ENCODE measurements at places on chromosomes 7 and 10.

DNA sequence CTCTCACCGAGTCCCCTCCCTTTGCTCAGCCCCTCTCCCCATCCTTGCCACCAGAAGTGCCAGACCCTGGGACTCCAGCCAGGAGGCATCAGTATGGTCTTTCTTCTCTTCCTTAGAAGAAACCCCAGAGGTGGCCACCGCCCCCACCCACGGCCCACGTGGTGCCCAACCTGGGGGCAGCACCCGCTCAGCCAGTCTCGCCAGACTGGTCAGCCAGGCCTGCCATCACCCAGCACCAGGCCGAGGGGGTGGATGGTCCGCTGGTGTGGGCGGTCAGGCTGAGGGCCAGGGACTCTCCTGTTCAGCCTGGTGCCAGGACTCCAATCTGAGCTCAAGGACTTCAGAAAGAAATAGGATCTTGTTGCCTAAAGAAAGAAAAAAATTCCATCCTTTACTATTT is 5.8 kb upstream of the CLDN4 start:
- DNase-seq, result no peak

DNA sequence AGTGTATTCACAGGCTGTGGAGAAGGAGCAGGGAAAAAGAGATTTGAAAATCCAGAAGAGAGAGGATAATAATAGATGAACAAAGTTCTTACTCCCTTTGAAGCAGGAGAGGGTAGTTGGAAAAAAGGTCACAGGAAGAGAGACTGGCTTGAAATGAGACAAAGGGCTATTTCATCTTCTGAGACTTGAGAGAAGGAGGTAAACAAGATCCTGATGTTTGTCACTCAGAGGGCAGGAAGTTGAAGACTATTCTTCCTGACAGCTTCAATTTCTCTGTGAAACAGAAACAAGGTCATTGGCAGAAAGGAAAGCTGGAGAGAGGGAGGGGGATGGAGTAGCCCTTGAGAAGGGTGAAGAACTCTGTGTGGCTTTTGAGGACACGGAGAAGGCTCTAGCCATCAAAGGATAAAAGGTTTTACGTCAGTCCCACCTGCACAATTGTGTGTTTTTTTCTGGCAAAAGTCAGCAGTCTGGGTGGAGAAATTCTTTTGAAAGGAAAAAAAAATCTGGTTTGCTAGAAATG is 216.1 kb upstream of the STEAP4 start:
- no peak for DNase-seq

DNA sequence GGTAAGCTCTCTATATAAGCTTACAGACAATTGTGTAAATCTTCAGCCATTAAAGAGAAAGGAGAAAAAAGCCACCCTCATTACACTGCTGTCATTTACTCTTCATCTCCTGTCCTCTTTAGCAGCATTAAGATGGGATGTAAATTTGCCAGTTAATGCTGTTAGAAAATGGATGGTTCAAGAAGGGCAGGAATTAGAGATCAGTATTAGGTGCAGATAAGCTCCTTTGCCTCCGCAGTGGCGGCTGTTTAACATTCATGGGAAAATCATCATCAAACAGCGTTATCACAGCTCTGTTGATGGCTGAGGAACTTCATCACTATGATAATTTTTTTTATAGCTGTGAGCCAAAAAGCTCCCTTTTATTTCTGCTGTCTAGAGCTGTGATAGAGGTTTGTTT is 61.8 kb upstream of the FAM204A start:
- DNase-seq, result no peak

- DNase-seq, result no peak
Observed at GRCh38 chr10:50523357-50523756, 100.4 kb downstream of the SGMS1 start.

- no peak for DNase-seq
Observed at GRCh38 chr10:36669615-36670352, 455.6 kb upstream of the ANKRD30A start.

GRCh38 chr7:50422858-50423257 is 27.3 kb downstream of the FIGNL1 start:
- no peak for DNase-seq

GRCh38 chr10:33189363-33189762 is 145.1 kb downstream of the NRP1 start:
- no peak for DNase-seq

GRCh38 chr10:117801691-117802090 is 245.1 kb downstream of the RAB11FIP2 start:
- DNase-seq, result no peak

GRCh38 chr10:124126145-124126982 is 33.0 kb upstream of the CHST15 start:
- no peak for DNase-seq

DNA sequence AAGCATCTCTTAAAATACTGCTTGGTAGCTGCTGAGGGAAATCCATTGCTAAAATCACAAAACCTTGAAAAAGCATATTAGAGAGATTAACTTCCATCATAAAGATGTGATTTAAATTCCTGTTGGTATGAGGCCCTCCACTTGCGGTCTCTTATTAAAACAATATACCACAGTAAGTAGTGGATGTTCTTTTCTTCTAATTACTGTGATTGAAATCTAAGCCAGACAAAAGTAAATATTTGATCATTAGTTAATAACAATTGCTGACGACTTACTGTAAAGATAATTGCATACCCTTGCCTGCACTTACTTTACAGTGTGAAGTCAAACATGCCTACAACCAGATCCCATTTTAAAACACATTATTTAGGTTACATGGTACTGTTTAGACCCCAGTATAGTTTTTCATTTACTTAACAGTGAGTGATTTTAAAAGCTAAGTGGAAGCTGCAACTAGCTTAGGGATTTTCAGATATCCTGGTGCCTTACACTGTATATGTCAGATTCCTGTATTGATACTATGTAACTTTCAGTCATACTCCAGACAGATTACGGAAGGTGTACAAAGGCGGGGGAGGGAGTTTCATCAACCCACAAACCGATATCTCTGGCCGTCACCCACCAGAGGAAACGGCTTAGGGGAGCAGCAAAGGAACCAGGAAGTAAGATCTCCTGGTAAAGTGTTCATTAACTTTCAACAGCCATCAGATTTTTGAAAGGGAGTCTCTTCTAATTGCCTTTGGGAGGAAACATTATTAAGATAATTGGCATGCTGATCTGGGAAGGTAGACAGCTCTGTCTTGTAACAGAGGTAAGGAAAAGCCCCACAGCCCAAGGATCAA is 986 bp downstream of the NRP1 start:
- peak; percentile 8 for DNase-seq

DNA sequence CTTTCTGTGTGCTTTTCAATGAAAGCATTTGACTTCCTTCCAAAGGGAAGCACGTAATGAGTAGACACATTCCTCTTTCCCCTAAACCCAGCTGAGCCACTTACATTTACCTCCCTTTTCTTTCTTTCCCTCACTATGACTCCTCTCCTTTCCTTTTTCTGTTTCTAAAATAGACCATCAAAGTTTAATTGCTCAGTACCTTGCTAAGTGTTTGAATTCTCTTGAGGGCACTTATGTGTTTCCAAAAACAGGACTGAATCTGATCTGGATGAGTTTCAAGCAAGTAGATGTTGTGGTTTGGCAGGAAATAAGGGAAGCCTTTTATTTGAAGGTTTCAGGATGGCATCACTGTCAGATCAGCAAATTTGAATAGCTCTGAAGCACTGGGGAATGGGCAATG is 396.2 kb downstream of the REEP3 start:
- no peak for DNase-seq

DNA sequence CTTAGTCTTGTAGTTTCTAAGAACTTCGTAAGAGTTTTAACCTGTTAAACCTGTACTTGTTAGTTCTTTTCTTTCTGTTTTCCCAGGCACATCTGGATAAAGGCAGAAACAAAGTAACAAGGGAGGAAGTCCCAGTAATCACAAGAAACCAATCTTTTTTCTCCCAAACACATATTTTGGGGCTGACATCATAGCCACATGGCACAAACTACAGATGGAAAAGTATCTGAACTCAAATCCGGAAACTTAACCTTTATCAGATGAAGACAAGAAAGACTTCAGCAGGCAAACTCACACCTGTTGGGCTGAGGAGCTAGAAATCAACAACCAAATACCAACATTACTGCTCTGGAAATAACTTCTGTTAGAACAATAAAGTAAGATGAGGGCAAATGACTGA is 67.1 kb downstream of the CUBN start:
- no peak for DNase-seq

GRCh38 chr10:119166564-119166963 is 1.1 kb upstream of the SFXN4 start:
- no peak for DNase-seq

DNA sequence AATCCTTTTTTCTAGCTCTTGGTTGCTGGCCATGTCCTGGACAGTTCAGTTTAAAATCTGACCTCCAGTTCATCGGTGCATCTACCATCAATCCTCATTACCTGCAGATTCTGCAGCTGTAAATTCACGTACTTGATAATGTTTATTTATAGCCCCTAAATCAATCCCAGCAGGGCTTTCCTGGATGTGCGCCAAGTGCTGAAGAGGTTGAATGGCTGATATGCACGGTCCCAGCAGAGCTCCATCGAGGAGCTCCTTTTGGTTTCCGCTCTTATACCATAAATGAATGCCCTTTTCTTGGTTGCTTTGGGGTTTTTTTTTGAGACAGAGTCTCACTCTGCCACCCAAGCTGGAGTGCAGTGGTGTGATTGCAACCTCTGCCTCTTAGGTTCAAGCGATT is 91.2 kb upstream of the CCZ1B start:
- DNase-seq, result no peak

DNA sequence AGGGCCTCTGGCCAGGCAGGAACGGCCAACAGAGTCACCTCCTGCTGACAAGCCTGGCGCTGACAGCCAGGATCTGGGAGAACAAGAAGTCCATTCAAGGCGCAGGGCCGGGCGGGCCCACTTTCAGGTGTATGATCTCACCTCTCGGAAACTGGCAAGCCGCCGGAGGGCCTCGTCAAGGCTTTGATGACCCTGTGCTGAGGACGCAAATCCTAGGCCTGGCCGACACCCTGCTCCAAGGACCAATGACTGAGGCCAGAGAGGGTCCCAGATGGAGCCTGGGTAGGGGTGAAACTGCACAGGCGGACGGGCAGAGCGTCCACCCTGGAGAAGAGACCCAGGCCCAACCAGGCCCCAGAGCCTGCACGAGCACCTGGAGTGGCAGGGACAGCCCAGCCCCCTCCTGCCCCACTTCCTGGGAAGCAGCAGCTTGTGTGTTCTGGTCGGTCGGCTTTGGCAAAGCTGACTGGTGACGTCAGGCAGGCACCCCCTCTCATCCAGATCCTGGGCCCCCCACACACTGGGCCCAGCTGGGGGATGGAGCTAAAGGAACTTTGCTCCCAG is 30.6 kb downstream of the MYL10 start:
- DNase-seq, result no peak

GRCh38 chr7:114026486-114027089 is 107.8 kb upstream of the PPP1R3A start:
- DNase-seq, result no peak

GRCh38 chr7:155351120-155351870 is 53.6 kb downstream of the INSIG1 start:
- no peak for DNase-seq

- no peak for DNase-seq
Observed at GRCh38 chr7:124497176-124497575, 268.4 kb downstream of the GPR37 start.

DNA sequence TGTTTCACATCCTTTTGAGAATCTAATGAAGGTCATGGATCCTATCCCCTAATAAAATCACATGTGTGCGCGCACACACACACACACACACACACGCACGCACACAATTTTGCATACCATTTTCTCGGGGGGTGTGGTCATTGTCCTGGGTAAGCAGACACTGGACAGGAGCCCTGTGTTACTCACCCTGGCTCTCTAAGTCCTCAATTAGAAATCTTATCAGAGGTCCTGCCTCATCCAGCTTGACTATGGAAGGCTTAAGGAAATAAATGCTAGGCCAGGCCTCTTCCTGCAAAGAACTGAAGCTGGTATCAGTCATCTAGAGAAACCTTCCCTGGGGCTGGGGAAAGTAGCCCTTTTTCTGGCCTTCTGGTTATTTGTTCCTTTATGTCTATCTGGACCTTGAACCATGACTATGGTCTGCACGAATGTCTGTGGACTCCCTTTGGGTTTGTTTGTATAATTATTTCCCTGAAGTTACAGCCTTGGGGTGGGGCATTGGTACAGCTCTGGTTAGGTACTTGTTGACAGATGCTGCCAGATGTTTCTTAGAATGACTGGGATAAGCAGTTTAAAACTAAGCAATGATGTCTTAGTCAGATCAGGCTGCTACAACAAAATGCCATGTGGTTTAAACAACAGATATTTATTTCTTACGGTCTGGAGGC is 208.5 kb downstream of the CCDC3 start:
- no peak for DNase-seq

DNA sequence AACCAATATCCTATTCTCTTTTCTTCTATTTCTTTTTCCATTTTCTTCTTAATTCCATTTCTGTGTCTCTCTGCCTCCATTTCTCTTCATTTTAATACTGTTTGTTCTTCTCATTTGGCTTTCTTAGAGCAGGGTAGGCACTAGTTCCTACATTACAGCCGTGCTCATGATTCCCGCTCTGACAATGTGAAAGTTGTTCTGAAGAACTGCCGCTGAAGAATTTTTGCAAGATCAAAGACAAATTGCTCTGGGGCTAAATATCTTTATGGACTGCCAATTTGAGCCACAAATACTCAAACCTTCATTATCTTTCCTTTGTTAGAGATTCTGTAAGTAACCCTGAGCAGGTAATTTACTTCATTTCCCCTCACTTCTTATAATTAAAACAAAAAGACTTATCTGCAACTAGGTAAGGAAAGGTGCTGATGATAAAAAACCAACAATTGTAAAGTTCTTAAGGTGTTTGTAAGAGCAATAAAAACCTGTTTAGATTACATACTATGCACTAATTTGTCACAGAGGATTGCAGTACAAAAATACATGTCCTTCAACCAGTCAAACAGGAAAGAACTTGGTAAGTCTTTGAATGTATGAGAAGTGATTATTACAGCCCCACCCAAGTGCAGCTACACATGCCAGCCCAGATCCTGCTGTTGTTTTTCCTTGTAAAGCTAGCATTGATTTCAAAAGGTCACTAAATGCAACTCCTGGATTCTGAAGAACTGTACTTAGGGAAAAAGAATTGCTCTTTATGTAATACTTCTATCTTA is 127.5 kb downstream of the COL28A1 start:
- no peak for DNase-seq

GRCh38 chr7:38413784-38414183 is 140.3 kb upstream of the TARP start:
- no peak for DNase-seq

- no peak for DNase-seq
Observed at GRCh38 chr7:95501261-95501832, 15.6 kb downstream of the ASB4 start.

DNA sequence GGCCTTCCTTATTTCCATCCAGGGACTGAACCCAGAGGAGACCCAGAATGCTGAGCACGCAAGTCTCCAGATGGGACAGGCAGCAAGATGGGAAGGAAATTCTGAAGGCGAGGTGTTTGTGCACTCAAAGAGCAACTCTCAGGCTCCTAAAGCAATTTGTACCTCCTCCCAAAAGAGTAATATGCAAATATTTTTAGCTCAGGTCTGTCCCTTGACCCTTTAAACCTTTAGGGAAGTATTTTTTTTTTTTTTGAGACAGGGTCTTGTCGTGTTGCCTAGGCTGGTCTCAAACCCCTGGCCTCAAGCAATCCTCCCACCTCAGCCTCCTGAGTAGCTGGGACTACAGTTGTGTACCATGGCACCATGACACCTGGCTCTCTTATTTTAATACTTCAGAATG is 8.4 kb downstream of the RP9 start:
- no peak for DNase-seq

All from activated gamma-delta T cell treated with Interleukin-2 at 50 U/mL for 16 hours (primary cell).